ENCODE measurements at places on chromosomes 4 and X. TPM values are rescaled to one million over a fixed set of nuclear protein-coding genes. Genes with fewer than 3 reads are reported as not detected.

The PDLIM3 gene
- 9.8 TPM for total RNA-seq

The CYBB gene
- not detected for total RNA-seq

GRCh38 chrX:137172317-137172948 lies 138.6 kb upstream of the GPR101 start:
- H3K27me3 ChIP-seq: no peaks in the 10 kb centered on the region
- no peaks in the 10 kb centered on the region for H3K4me1 ChIP-seq
- DNase-seq: no peak
- H3K36me3 ChIP-seq: no peaks in the 10 kb centered on the region

- no peaks in the 10 kb centered on the region for H3K4me1 ChIP-seq
- DNase-seq: no peak
- no peak overlapping the region for H3K27ac ChIP-seq
These were observed 84.4 kb downstream of the LRP2BP start for GRCh38 chr4:185311113-185311888.

The FAM184B gene
- 0.07 TPM for total RNA-seq

The FBXW7 gene
- 34.4 TPM for total RNA-seq

GRCh38 chr4:26131711-26132110 lies 189.1 kb upstream of the RBPJ start:
- no peak overlapping the region for H3K4me3 ChIP-seq
- no peaks in the 10 kb centered on the region for H3K36me3 ChIP-seq
- H3K4me1 ChIP-seq: no peaks in the 10 kb centered on the region
- no peak overlapping the region for H3K27ac ChIP-seq
- DNase-seq: no peak
- H3K27me3 ChIP-seq: no peaks in the 10 kb centered on the region

The WAS gene
- total RNA-seq: 0.84 TPM

The GIMD1 gene
- not detected for total RNA-seq

The MAGEA11 gene
- not detected for total RNA-seq

The ALAS2 gene
- total RNA-seq: 1.7 TPM

- H3K4me3 ChIP-seq: no peak overlapping the region
- H3K4me1 ChIP-seq: peaks cover 5% of the 10 kb centered on the region
- H3K36me3 ChIP-seq: no peaks in the 10 kb centered on the region
- no peak overlapping the region for H3K27ac ChIP-seq
- DNase-seq: no peak
- H3K27me3 ChIP-seq: no peaks in the 10 kb centered on the region
These were observed 18.4 kb downstream of the SOD3 start for GRCh38 chr4:24813732-24814131.

DNA sequence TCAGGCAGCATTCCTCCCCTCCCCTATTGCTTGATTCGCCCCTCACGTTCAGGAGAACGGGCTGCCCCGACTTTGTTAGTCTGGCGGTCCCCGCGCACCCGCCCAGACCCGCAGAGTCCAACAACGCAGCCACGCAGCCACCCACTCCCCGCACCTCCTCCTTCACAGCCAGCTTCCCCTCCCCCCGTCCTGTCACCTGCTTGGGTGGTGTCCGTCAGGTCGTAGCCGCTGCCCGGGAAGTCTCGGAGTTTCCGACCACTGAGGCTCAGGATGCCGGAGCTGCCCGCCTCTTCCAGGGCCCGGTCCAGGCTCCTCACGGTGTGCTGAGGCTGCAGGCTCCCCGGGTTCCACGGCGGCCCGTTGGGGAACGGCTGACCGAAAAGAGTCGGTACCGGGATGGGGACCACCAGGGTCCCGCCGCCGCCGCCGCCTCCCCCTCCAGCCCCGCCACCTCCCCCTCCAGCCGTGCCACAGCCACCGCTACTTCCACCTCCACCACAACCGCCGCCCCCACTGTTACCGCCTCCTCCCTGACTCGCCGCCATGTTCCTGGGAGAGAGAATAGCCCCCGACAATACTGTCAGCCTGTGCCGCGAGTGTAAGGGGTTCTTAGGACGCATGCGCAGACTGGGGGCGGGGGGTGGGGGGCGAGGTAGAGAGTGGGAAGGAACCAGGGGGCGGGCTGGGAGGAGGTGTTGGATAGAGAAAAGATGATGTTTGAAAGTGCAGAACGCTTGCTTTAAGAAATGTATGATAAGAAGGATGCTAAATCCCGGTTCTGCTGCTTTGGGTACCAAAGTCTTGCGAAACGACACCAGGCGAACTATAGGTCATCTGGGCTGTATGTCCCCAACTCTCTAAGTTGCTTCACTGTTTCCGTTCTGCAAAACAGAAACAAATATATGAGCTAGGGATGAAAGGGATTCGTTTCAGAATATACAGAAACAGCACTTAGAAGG lies at the start of gene LRCH2:
TSS of gene LRCH2 (minus strand) at position 600 of the 959 bp plus-strand sequence. CDS start at position 545, 55 bp downstream.
- no peaks in the 10 kb centered on the region for H3K4me1 ChIP-seq
- H3K27me3 ChIP-seq: peaks cover 11% of the 10 kb centered on the region
- no peak within 1 kb of the TSS for H3K27ac ChIP-seq
- H3K36me3 ChIP-seq: no peaks in the 10 kb centered on the region

- H3K36me3 ChIP-seq: no peaks in the 10 kb centered on the region
- DNase-seq: no peak
- H3K27me3 ChIP-seq: no peaks in the 10 kb centered on the region
- H3K4me3 ChIP-seq: no peak overlapping the region
These were observed 2.3 kb upstream of the FOXP3 start for GRCh38 chrX:49266523-49267445.

The ADH1C gene
- total RNA-seq: not detected

The GPM6B gene
- 65.3 TPM for total RNA-seq

The EXOC1L gene
- total RNA-seq: not detected

DNA sequence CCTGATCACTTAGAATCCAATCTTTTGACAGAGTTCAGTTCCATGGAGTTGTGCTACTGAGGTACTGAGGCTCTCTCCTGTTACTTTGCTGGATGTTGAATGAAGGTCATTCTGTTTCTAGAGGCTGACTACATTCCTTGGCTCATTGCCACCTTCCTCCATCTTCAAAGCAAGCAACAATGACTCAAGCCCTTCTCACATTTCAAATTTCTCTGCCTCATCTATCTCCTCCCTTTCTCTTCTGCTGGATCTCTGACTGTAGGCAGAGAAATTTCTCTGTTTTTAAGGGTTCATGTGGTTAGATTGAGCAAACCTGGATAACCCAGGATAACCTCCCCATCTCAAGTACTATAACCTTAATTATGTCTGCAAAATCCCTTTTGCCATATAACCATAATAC lies 775.4 kb downstream of the STPG2 start:
- H3K4me1 ChIP-seq: no peaks in the 10 kb centered on the region
- H3K27ac ChIP-seq: no peak overlapping the region
- H3K36me3 ChIP-seq: no peaks in the 10 kb centered on the region
- no peak for DNase-seq
- H3K27me3 ChIP-seq: no peaks in the 10 kb centered on the region
- H3K4me3 ChIP-seq: no peak overlapping the region

The SUPT20HL2 gene
- not detected for total RNA-seq
